AG09309 (cell line): ENCODE measurements at places on chromosomes 7 and 10.

GRCh38 chr7:21336743-21337142 lies 91.1 kb upstream of the SP4 start:
- no peak for DNase-seq

DNA sequence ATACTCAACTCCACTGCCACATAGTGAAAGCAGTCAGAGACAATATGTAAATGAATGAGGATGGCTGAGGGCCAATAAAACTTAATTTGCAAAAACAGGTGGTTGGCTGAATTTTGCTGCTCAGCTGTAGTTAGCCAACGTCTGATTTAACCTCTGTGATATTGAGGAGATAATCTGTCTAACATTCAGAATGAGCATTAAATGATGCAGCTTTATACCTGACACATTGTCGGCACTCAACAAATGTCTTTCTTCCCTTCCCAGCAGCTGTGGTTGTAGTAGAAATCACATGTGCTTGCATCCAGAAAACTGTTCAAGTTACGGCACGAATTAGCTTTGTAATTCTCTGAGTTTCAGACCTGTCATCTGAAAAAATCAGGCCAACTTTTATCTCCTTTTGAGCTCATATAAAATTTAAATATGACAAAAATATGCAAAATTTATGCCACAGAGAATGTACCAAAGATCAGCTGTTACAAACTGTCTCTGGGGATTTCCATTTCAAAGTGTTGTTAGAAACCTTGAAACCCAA lies 1239.7 kb downstream of the GATA3 start:
- DNase-seq = no peak

GRCh38 chr7:4556868-4557793 lies 125.0 kb upstream of the FOXK1 start:
- DNase-seq = no peak

- DNase-seq = no peak
These were observed 39.5 kb downstream of the C7orf33 start for GRCh38 chr7:148630078-148630477.

- no peak for DNase-seq
These were observed 136.0 kb upstream of the RSU1 start for GRCh38 chr10:16953270-16953669.

- no peak for DNase-seq
These were observed 392.9 kb downstream of the KCNMA1 start for GRCh38 chr10:77244746-77245145.

GRCh38 chr7:76122516-76123239 lies 74.8 kb downstream of the MDH2 start:
- no peak for DNase-seq

GRCh38 chr10:111440501-111440900 lies 363.7 kb downstream of the ADRA2A start:
- no peak for DNase-seq

DNA sequence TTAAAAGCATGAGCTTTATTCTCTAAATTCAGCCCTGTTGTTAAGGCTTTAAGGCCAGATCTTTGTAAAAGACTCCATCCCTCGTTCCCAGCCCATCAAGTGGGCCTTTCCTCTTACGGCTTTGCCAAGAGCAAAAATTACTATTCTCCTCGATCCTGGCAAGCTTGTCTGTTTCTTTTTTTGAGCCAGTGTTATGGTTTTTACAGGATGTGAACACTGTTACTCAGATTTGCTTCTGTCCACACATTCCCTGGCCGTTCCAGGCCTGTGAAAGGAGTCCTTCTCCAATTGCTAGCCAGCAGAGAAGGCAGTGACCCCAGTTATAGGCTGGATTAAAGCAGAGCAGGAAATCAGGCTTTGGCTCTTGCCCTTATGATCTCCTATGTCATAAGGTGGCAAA lies 47.0 kb upstream of the EPC1 start:
- no peak for DNase-seq

DNA sequence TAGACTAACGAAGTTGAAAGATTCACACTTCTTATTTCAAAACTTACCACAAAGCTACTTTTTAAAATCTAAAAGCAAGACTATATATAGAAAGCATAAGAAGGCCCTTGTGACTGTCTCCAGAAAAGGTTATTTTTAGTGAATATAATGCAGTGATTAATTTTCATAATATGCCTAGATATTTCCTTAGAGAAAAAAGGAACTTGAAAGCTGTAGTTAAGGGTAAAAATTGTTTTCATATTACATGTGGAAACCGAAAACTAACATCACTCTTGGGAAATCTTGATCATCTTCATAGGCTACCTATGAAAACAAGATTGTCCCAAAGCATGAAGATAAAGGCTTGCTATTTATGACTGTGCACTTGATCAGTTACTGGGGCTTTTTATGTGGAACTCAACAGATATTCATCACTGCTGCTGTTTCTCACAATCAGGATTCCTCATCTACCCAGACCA lies 223.2 kb downstream of the SH2D4B start:
- no peak for DNase-seq

DNA sequence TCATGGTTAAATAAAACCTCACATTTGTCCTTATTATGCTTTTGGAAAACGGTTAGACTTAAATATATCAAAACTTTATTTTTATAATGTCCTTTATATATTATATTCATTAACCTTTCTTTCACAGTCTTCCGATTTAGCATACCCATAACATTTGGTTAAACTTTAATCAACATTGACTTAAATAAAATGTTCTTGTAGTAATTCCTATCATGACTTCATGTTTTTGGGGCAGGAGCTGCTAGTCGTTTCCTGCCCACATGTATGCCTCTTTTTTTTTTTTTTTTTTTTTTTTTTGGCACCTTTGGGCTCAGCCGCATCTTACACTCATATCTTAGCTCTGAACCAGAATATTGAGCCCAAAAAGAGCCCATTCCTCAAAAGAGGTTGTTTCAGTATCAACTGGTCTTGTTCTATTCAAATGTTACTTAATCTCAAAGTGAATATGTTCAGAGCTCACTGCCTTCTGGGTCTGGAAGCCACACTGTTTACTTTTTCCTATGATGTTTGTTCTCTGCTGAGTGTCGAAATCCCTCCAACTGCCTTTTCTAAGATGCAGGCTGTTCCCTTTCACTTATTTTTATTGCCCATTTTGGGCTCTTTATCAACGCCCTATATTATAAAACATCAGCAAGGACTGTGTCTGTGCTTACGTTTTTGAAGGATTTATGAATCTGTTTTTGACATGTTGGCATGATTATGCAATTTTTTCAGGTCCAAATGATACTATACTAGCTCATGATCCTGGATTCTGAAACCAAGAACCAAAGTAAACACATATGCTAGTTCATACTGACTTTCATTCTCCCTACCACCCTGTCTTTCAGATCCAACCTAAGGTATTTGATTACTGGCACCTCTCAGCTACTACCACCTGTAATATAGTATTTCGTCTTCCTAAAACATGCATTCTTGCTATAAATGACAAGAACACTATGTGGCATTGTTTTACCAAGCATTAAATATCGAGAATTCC lies 914.4 kb downstream of the PCDH15 start:
- DNase-seq = no peak
